Inflammatory macrophage (primary cell): ENCODE measurements at places on chromosomes 2 and 18.
A peak's percentile ranks its signal among the peaks of the same experiment; 100 is the strongest.

DNA sequence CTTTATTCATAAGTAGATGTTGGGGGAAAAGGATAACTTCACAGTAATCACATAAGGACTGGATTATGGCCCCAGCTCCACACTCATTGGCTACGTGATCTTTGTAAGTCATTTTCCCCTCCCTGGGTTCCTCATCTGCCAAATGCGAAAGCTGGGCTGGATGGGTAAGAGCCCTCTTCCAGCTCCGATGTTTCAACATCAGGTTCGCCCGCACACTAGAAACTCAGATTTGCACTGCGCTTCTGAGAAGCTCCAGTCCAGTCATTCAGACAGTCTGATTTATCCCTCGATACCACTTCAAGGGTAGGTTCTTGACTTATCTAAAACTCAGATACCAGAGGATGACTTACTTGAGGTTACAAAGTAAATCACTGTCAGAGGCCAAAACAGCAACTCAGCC is 31.0 kb upstream of the RMDN2 start:
- DNase-seq, result peak; percentile 40

- no peak for DNase-seq
Observed at GRCh38 chr18:74186661-74187060, 38.3 kb downstream of the TIMM21 start.

GRCh38 chr2:191728750-191729624 is 51.1 kb downstream of the NABP1 start:
- peak; percentile 44 for DNase-seq

DNA sequence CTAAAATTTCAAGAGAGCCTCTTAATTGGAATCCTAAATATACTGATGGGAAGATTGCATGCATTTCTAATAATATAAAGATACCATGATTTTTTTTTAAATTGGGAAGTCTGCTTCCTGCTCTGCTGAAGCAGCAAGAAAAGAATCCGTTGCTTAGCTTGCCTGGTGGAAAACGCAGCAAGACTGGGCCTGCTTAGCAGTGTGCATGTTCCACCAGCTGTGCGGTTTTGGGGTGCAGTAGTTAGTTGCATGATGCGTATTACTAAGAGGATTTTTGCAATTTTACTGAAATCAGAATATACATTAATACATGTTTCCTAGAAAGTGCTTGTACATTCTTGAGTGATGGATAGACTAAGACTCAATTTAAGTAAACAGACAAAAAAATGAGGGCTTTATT is 319.9 kb downstream of the CMPK2 start:
- no peak for DNase-seq

GRCh38 chr2:212991120-212991519 is 160.3 kb downstream of the IKZF2 start:
- no peak for DNase-seq

DNA sequence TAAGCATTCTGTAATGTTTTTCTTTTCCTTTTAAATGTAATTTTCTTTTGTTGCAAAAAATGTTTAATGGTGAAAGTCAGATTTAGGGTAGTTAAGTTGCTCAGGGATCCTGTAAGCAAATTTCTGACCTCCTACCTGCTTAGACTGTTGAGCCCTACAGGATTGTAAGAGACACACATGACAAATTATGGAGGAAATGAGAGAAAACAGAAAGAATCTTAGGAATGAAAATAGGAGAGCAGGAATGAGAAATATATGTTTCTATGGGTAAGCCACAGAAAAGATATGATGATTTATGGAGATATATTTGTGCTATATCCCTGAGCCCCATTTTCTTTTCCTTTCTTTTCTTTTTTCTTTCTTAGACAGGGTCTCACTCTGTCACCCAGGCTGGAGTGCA is 28.3 kb downstream of the CYBRD1 start:
- DNase-seq, result no peak

DNA sequence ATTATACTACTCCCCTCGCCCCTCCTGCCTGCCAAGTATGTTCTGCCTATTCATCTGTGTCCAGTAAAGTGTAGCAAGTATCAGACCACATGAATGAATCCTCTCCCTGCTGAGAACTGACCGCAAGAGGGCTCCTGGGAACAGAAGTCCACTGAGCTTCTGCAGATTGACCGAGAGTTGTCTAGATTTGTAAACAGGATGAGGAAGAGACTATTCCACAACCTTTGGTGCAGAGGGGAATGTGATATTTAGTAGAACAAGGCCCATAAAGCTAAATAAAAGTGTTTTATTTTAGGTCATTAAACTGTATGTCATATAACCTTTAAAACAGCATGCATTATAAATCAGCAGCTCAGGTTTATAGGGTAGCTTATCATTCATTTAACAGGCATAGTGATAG is 377.0 kb downstream of the DCC start:
- no peak for DNase-seq

GRCh38 chr2:47651296-47651695 is 131.6 kb upstream of the MSH6 start:
- no peak for DNase-seq

GRCh38 chr18:59202258-59202820 is 17.6 kb upstream of the GRP start:
- no peak for DNase-seq

DNA sequence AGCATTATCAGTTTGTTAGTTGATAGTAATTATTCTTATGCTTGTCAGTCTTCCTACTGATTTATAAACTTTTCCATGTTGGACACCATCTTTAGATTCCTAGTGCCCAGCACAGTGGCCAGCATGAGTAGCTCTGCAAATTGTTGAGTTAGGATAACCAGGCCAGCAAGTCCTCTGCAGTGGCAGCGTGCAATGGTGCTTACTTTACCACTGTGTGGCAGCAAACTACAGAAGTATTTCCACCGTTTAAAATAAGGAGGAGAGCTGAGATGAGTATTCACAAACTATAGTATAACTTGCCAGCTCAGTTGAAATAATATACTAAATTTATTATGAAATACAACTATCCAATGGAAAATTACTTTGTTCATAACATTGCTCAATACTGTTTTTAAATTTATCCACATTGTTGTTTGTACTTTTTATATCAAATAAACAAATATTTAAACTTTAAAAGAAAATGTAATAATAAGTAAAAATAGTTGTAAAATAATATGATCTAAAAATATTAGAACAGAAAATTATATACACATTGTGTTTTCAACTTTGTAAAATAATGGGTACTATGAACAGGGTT is 9.3 kb upstream of the THADA start:
- DNase-seq, result peak; percentile 39

GRCh38 chr2:205834796-205835195 is 152.5 kb downstream of the NRP2 start:
- no peak for DNase-seq

GRCh38 chr2:207317378-207317984 is 151.7 kb upstream of the KLF7 start:
- no peak for DNase-seq

DNA sequence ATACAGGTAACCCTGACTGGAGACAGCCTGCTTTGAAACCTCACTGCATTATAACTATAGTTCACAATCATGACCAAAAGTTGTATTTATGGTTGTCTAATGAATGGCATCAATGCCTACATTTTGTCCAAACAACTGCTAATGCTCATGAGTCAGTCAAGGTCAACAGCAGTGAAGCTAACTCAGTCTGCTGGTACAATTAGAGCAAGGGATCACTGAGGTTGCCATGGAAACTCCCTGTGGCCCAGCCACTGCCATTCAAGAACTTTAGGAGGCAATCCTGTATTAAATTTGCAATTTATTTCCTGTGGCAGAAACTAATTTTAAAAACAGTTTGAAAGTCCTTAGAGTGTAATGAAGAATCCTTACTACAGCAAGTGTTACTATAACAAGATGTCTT is 185.1 kb upstream of the SMAD7 start:
- DNase-seq, result no peak

GRCh38 chr2:204024906-204025475 is 88.4 kb downstream of the ICOS start:
- DNase-seq, result no peak

- no peak for DNase-seq
Observed at GRCh38 chr18:33837191-33837590, 259.2 kb downstream of the ASXL3 start.

DNA sequence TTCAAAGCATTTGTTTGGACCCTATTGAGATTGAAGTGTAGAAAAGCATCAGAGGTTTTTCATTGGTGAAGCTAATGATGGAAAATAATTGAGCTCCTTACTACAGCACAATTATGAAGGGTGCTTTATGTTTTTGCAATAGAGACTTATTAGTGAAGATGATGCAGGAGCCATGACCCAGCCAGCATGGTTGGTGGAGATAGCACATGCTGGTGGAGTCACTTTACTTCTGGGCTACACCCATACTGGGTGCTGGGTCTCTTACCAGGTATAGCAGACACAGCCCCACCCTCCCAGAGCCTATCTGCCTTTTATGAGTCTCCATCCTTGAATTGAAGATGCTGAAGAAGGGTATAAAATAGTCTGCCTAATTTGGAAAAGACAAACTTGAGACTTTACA is 3.6 kb downstream of the ACP1 start:
- DNase-seq, result no peak

GRCh38 chr2:180573951-180574350 is 406.5 kb upstream of the UBE2E3 start:
- DNase-seq, result no peak

DNA sequence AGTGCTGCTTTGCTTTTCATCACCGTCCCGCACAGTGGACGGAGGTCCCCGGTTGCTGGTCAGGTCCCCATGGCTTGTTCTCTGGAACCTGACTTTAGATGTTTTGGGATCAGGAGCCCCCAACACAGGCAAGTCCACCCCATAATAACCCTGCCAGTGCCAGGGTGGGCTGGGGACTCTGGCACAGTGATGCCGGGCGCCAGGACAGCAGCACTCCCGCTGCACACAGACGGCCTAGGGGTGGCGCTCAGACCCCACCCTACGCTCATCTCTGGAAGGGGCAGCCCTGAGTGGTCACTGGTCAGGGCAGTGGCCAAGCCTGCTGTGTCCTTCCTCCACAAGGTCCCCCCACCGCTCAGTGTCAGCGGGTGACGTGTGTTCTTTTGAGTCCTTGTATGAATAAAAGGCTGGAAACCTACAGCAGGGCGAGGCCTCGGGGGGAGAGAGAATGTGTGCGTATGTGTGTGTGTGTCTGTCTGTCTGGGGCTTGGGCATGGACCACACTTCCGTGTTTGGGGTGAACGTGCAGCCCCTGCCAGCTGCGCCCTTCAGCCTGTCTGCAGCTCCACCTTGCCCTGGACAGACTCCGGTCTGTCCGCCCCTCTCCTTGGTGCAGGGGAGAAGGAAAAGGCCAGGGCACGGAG is 32.3 kb downstream of the GPC1 start:
- no peak for DNase-seq

DNA sequence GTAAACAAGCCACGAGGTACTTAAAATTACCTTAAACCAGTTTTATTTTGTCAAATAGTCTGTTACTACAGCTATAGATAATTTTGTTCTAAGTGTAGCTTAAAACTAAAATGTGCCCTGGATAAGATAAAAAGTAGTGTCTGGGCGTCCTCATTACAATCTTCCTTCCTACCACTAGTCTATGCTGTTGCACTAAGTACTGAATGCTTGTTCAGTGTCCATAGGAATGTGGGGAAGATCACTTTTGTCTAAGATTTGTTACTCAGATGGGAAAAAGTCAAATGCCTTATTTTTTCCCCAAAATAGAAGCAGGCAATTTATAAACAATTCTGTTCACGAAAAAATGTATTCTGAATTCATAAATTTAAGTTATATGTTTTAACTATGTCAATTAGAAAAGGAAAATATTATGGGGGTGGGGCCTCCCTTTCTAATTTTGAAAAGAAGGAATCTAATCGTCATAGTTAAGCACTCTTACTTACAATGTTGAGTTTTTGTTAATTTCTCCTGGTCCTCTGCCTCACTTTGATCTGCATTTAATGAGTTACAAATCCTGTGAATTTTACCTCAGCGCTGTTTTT is 140.4 kb upstream of the VRK2 start:
- DNase-seq, result peak; percentile 41

- DNase-seq, result peak; percentile 73
Observed at GRCh38 chr2:239991689-239992314, 33.3 kb downstream of the NDUFA10 start.

DNA sequence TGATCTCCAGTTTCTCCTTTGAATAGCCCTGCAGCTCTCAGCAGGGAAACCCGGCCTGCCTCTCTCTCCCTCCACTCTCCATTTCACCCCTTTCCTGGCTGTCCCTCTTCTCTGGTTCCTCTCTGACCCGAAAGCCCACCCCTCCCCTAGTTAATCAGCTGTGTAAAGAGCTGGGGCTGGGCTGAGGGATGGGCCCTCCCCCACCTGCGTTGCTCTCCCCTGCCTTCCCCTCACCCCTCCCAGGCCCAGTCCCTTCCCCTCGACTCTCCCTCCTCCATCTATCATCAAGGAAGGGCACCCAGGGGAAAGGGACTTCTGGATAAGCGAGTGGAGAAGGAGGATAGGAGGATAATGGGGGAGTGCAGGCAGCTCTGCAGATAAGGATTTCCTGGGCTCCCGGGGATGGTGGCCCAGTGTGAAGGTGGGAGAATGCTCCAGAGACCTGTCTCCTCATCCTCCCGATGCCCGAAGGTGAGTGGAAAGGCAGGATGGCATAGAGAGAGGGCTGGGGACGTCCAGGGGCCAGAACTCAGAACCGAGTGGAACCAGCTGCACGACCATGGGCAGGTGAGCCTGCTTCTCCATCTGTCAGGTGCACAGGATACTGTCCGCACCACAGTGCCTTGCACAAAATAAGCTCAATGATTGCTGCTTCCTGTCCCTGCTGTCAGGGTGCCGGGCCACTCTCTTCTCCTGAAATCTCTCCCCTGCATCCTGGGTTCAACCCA is 12.0 kb downstream of the SLC30A3 start:
- DNase-seq, result no peak

GRCh38 chr2:216927163-216927562 is 67.3 kb upstream of the TNP1 start:
- DNase-seq, result no peak

DNA sequence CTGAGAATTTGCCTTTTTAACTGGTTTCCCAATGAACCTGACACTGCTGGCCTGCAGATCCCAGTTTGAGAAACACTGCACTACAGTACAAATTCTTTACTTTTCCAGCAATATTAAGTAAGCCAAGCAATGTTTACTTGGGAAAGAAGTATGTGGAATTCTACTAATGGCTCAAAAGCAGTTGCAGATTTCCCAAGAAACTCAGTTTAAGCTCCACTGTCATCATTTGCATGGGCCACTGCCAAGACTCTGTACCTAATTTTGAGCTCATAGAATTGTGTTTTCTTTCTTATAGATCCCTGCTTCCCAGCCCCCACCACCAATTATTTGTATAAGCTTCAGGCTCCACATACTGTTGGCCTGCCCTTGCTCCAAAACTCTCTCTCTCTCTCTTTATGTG is 676.1 kb downstream of the RNF144A start:
- no peak for DNase-seq

GRCh38 chr2:68482296-68482820 is 15.0 kb downstream of the APLF start:
- no peak for DNase-seq

DNA sequence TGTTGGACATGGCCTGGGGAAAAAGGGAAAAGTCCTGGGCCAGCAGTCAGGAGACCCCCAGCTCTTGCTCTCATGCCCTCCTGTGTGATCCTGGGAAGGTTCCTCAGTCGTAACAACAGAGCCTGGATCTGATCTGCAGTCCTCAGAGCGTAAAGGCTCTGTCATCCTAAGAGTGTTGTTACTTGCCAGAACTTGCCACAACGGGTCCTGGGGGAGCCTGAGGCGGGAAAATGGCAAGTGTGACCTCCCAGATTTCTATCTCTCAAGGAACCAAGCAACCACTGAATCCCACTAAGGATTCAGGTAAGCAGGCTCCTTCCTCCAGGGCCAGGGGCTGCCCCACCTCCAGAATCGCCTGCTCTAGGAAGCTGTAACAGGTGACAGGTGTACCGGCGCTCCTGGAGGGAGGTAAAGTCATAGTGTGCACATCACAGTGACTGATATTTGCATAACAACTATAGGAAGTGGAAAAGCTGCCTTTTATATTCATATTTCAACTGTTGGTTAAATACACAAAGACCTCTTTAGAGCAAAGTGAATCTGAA is 18.4 kb downstream of the HS1BP3 start:
- DNase-seq, result no peak
